Glomerular endothelial cell (primary cell): ENCODE measurements at places on chromosomes 1 and 21.

DNA sequence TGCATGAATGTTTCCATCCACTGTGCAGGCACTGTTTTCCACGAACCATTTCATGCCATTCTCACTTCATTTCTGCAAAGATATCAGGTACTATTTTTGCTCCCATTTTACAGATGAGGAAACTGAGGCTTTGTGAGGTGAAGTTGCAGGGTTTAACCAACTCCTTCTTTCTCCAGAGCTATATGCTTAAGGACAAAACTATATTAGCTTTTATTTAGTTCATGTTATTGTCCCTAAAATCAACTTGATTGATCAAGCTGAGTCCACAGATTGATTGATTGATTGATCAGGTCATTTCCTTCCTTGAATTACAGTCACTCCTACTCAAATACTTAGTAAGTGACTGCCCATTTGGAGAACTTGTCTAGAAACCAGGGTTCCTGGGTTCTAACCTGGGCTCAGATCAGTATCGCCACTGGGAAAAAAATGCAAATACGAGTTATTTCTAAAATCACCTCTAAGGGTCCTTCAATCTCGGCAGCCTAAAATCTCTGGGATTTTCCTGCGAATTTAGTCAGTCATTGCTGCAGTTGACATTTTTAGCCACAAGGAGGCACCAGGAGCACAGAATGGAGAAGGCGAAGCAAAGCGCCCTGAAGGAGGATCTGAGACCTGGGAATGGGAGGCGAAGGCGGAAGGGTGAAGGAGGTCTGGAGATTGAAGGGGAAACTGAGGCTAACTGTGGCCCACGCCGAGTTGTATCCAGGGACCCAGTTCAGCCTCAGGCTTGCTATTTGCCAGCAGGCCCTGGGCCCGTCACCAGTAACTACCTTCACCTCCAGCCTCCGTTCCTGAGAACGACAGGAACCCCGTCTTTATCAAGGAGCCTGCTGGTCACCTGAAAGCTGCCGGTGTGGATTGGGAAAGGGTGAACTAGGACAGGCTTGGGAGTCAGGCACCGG, 14.3 kb upstream of the MUL1 start:
- peak; percentile 55 for DNase-seq

- no peak for DNase-seq
Observed at GRCh38 chr1:78718566-78718965, 68.9 kb downstream of the IFI44 start.

DNA sequence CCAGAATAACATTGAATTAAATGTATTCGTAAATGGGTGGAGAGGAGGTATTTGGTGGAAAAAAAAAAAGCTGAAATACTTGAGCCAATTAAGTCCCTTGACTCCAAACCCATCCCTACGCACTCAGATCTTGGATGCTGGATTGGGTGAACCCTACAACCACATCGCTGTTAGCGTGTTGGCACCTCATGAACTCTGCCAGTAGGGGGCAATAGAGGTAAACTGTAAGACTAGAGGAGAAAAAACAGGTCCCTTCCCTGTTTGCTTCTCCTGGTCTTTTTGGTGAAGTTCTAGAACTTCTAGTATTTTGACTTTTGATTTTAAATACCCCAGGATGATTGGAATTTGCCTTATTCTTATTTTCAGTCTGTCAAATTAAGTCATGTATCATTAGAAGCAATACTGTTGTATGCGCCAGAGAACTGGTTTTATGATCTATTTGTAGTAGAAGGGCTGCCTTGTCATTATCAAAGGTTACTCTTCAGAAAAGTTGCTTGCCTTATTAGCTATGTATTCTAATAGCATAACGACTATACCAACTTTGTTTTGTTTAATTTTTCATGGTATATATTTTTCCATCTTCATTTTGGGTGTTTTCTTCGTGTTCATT, 1.9 kb upstream of the OR13G1 start:
- no peak for DNase-seq

DNA sequence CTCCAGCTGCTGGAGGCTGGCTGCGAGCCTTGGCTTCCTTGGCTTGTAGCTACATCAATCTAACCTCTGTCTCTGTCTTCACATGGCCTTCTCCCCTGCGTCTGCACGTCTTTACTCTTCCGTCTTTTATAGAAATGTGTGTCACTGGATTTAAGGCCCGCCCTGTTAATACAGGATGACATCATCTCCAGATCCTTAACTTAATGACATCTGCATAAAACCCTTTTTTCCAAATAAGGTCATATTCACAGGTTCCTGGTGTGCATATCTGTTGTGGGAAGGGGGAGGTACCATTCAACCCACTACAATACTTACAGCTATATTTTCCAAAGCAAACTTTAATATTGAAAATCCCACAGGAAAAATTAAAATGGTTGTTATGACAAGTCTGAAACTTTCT, 165.3 kb upstream of the FOXD3 start:
- no peak for DNase-seq

GRCh38 chr21:39721885-39722284, 23.1 kb upstream of the IGSF5 start:
- DNase-seq: no peak

- no peak for DNase-seq
Observed at GRCh38 chr1:170240409-170240808, 94.7 kb downstream of the NTMT2 start.

- no peak for DNase-seq
Observed at GRCh38 chr1:21654209-21654608, 14.9 kb downstream of the RAP1GAP start.

DNA sequence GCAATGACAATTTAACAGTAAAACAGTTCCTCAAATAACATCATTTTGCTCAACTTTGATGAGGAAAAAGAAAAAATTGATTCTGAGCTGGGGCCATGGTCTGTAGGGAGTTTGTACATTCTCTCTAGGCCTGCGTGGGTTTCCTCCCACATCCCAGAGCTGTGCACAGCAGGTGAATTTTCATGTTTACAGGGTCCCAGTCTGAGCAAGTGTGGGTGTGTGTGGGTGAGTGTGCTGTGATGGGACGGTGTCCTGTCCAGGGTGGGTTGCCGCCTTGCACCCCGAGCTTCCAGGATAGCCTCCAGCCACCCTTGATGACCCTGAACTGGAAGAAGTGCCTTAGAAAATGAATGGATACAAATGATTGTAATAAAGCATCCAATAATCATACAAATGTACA, 75.6 kb upstream of the BCL10 start:
- no peak for DNase-seq

- DNase-seq: no peak
Observed at GRCh38 chr21:43624339-43624738, 34.9 kb downstream of the HSF2BP start.

DNA sequence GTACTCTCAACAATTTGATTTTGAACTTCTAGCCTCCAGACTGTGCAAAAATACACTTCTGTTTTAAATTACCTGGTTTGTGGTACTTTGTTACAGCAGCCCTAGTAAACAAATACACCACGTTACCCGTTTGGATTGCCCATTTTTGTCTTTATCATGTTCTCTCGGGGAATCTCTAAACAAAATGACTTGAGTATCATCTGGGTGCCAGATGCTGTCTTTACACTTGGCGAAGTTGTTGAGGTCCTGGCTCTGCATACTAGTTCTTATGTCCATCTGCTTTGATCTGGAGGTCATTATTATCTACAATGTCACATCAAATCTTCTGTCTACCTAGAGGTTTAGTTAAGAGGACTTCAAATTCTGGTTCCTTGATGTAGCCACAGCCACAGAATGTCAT, 142.4 kb upstream of the NRIP1 start:
- no peak for DNase-seq

- no peak for DNase-seq
Observed at GRCh38 chr1:22104865-22105437, 37.9 kb downstream of the WNT4 start.

DNA sequence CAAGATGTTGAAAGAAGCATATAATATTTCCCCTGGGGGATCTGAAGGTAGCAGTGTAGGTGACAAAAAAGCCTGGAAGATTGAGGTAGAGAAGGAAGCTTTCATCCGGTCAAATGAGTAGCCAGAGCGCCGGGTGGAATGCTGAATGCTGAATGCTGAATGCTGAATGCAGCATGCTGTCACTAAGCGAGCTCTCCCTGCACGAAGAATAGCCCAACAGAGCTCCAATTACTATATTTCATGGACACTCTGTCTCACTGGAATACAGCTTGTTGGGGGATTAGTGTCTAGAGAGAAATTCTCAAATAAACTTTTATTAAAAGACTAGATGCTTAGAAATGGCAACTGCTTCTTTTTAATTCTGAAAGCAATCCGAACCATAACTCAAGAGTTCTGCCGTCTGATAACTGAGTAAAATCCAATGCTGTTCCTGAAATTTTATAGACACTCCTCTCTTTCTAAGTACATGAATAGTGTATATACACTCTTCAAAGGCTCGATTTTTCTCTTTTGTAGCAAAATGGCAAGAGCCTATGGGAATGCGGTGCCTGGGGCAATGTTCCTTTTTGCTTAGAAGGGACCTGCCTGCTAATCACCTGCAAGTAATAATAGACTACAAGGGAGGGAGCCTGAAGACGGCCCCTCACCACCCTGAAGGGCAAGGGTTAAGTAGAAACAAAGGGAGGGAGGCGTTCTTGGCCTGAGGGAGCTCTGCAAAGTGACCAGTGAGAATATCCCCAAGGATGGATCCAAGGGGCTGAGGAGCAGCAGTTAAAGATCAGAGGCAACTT, 203.7 kb upstream of the ESRRG start:
- no peak for DNase-seq

DNA sequence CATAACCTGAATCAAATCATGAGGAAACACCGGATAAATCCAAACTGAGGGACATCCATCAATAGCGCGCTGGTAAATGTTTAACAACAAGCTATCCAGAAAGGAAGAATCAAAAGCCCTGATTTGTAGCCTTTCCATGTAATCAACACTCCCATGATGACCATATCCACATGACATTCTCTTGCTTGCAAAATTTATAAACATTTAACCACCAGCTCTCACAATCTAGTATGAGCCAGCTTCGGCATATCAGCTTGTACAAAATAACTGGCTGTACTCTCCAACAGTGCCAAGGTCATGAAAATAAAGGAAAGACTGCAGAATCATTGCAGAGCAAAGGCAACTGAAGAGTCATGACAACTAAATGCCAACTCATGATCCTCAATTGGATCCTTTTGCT, 15.7 kb downstream of the HSD11B1 start:
- DNase-seq: no peak

DNA sequence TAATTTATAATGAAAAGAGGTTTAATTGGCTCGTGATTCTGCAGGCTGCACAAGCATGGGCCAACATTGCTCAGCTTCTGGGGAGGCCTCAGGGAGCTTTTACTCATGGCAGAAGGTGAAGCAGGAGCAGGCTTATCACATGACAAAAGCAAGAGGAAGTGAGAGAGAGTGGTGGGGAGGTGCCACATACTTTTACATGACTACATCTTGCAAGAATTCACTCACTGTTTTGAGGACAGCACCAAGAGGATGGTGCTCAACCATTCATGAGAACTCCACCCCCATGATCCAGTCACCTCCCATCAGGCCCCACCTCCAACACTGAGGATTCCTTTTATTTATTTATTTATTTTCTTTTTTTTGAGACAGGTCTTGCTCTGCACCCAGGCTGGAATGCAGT, 5.5 kb upstream of the PLEKHM2 start:
- DNase-seq: no peak

- DNase-seq: no peak
Observed at GRCh38 chr21:37342046-37342632, 24.4 kb upstream of the DYRK1A start.

DNA sequence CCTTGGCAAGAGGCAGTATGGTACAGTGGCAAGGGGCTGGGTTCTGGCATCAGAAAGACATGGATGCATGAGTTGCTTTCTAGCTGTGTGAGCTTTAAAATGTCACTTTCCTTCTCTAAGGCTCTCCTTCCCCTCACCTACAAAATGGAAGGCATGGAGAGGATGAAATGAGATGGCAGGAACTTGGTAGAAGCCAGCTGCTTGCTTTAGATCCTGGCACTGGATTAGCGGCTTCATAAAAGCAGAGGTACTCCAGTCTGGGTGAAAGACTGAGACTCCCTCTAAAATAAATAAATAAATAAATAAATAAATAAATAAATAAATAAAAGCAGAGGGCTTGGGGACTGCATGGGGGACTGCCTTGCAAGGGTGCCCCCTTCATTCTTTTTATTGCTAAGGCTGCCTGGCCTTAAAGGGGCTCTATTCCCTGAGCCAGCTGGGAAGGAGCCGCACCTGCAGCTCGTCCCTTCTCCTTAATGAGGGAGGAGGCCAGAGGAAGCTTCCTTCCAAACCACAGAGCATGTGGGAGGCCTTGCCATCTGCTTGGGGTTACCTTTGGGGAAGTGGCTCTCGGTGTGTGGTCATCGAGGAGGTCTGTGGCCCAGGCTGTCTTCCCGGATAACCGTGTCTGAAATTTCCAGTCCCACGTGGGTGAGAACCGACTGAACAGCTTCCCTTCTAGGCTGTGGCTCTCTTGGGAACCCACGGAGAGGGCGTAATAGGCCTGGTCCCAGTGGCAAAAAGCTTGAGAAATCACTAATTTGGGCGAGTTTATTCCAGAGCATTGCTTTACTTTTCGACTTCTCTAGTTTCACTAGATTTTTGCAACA, 2.0 kb upstream of the ATP13A2 start:
- no peak for DNase-seq

GRCh38 chr1:89575207-89575606, 50.6 kb downstream of the LRRC8B start:
- no peak for DNase-seq

- DNase-seq: no peak
Observed at GRCh38 chr1:17725084-17725719, 29.9 kb upstream of the ACTL8 start.

DNA sequence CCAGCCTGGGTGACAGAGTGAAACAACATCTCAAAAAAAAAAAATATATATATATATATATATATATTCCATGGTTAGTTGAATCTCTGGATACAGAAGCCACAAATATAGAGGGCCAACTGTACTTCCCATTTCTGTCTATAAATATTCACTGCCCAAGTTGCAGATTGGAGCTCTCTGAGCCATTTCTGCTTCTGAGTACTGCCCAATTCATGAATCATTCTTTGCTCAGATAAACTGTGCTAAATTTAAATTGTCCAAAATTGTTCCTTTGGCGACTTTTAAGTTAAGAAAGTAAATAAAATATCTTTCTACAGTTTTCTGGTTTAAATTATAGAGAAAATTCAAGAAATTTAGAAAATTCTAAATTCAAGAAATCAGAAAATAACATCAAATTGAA, 23.2 kb upstream of the C1orf146 start:
- no peak for DNase-seq

GRCh38 chr1:224851210-224851847, 78.1 kb upstream of the DNAH14 start:
- DNase-seq: peak; percentile 22

GRCh38 chr1:239361403-239361802, 25.0 kb upstream of the CHRM3 start:
- no peak for DNase-seq

DNA sequence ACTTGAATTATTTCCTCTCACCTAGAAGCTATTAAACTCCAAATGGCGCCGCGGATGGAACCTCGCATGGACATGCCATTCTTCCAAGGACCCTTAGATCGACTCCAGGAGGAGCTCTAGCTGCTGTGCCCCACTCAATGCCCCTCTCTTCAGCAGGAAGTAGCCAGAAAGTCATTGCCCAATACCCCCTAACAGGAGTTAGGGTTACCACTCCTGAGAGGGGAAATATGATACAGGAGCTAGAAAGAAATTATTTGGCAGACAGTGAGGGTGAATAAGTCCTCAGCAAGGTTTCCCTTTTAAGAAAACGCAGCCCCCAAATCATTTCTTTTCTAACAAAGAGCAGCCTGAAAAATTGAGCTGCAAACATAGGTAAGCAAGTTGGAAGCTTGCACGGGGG, 28.6 kb downstream of the TFB2M start:
- DNase-seq: no peak
